ENCODE measurements at places on chromosomes 12 and 14.

DNA sequence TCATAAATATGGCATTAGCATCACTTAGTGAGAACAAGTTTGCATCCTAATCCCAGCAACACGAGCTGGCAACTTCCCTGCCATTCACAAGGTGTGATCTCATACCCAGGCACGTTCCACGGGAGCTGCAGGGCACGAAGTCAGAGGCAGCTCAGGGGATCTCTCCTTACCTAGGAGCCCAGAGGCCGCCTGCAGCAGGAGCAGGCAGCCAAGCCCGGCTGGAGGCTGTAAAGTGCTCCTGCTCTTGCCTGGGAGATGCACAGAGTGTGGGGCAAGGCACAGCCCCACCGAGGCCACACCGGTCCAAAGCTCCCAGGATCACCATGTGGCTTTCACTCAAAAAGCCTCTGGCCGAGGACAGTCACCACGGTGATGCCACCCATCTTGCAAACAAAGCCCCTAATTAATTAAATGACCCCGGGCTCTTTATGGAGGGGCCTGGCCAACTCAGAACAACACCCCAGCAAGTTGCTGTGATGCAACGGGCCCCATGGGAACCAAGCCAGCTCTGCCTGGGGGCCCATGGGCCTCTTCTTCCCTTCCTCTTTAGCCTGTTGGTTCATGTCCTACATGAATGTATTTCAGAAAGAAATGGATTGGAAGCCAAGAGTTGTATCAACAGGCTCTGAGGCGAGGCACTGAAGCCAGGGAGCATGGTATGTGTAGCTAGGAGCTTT, 26.5 kb downstream of the NUAK1 start:
- H3K27ac ChIP-seq = no peak overlapping the region
- no peaks in the 10 kb centered on the region for H3K27me3 ChIP-seq
- H3K4me3 ChIP-seq = no peak overlapping the region
- H3K4me1 ChIP-seq = peaks cover 10% of the 10 kb centered on the region
- no peaks in the 10 kb centered on the region for H3K36me3 ChIP-seq
- DNase-seq = no peak

DNA sequence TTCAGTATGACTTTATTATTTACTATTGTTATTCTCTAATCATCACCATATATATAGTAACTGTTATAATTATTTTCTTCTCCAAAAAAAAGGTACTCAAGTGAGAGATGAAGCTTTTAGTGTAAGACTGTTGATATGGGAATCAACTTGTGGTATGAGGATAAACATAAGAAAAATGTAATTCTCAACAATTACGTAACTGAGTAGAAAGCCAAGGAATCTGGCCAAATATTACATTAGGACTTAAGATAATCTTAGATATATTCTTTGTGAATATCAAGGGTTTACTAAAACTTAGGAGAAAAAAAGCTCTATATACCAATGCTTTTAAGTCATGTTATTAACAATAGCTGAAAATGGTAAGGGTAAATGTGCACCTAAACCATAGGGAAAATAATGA, 13.3 kb downstream of the SENP1 start:
- no peaks in the 10 kb centered on the region for H3K27me3 ChIP-seq
- H3K36me3 ChIP-seq = no peaks in the 10 kb centered on the region
- no peak overlapping the region for H3K4me3 ChIP-seq
- no peak for DNase-seq
- no peaks in the 10 kb centered on the region for H3K4me1 ChIP-seq

GRCh38 chr12:28925719-28926376, 223.2 kb upstream of the FAR2 start:
- H3K4me1 ChIP-seq = no peaks in the 10 kb centered on the region
- H3K4me3 ChIP-seq = no peak overlapping the region
- no peak overlapping the region for H3K27ac ChIP-seq
- no peaks in the 10 kb centered on the region for H3K36me3 ChIP-seq
- H3K27me3 ChIP-seq = no peaks in the 10 kb centered on the region

GRCh38 chr14:32259368-32260013, 56.4 kb upstream of the RNU6-8 start:
- no peak overlapping the region for H3K27ac ChIP-seq
- H3K4me3 ChIP-seq = no peak overlapping the region
- no peaks in the 10 kb centered on the region for H3K27me3 ChIP-seq
- no peaks in the 10 kb centered on the region for H3K36me3 ChIP-seq
- no peak for DNase-seq
- H3K4me1 ChIP-seq = no peaks in the 10 kb centered on the region

- no peak overlapping the region for H3K4me3 ChIP-seq
- no peak for DNase-seq
- no peaks in the 10 kb centered on the region for H3K27me3 ChIP-seq
These were observed 270.9 kb downstream of the CACNA1C start for GRCh38 chr12:2323532-2324255.

- no peak overlapping the region for H3K4me3 ChIP-seq
- H3K4me1 ChIP-seq = no peaks in the 10 kb centered on the region
- H3K27me3 ChIP-seq = no peaks in the 10 kb centered on the region
- no peak overlapping the region for H3K27ac ChIP-seq
These were observed 40.4 kb downstream of the ERH start for GRCh38 chr14:69357544-69358200.

DNA sequence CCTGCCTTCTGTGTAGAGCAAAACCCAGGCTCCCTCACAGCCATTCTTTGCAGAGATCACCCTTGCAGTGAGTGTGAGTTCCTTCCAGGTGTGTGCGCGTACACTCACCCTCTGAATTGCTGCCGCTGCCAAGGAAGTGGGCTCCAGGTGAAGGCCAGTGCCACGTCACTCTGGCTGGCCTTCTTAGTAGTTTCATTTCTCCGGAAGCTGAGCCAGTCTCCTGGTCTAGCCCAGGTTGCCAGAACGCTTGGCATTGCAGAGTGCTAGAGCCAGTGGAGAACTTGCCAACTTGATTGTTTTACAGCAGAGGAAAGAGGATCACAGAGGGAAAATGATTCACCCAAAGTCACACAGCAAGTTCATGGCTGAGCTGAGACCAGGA, 11.0 kb downstream of the CBLN3 start:
- H3K36me3 ChIP-seq = no peaks in the 10 kb centered on the region
- H3K27ac ChIP-seq = no peak overlapping the region
- H3K4me3 ChIP-seq = no peak overlapping the region

DNA sequence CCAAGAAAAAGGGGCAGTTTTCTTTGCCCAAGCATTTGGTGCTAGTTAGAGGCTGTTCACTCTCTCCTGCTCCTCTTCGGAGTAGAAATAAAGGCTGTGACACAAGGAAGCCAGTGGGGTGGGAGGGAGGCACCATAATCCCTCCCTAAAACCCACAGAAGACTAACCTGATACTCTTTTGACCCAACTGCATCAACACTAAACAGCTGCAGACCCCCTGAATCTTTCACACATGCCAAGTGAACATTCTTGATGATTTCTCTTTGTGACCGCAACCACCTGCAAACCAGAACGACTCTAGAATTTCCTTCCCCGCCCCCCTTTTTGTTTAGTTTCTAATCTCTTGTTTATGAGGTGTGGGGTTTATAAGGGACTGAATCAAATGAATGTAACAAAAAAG, 175.8 kb upstream of the BCL2L14 start:
- no peaks in the 10 kb centered on the region for H3K4me1 ChIP-seq
- peak; percentile 12 for DNase-seq
- no peak overlapping the region for H3K27ac ChIP-seq
- peaks cover 25% of the 10 kb centered on the region for H3K36me3 ChIP-seq

- H3K27me3 ChIP-seq = no peaks in the 10 kb centered on the region
- H3K36me3 ChIP-seq = no peaks in the 10 kb centered on the region
- H3K4me3 ChIP-seq = no peak overlapping the region
- no peak overlapping the region for H3K27ac ChIP-seq
- no peak for DNase-seq
These were observed 190.5 kb downstream of the PHETA1 start for GRCh38 chr12:111178181-111179081.

DNA sequence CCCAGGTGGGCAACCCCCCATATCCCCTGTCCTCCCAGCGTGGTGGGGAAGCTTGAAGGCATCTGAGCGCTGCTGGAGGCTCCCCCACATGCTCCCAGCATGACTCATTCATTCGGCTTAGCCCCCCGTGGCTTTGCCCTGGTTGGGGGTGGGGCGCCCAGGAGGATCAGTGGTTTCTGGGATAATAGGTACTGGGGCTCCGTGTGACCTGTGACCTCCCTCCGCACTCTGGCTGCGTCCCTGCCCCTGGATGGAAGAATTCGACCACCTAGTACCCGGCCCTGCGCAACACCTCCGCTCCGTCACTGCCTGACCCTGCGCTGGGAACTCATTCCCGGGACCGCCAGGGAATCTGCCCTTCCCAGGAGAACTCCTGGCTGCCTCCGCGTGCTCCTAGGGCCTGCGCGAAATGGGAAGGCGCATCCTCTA, 120.1 kb downstream of the AACS start:
- peaks cover 15% of the 10 kb centered on the region for H3K27me3 ChIP-seq
- no peak overlapping the region for H3K4me3 ChIP-seq
- no peak for DNase-seq
- H3K4me1 ChIP-seq = peaks cover 14% of the 10 kb centered on the region
- no peak overlapping the region for H3K27ac ChIP-seq

- H3K27ac ChIP-seq = no peak overlapping the region
- no peaks in the 10 kb centered on the region for H3K27me3 ChIP-seq
- H3K4me1 ChIP-seq = peaks cover under 1% of the 10 kb centered on the region
- no peak overlapping the region for H3K4me3 ChIP-seq
- H3K36me3 ChIP-seq = no peaks in the 10 kb centered on the region
These were observed 21.5 kb upstream of the SLC25A3 start for GRCh38 chr12:98572010-98572409.

- no peaks in the 10 kb centered on the region for H3K36me3 ChIP-seq
- no peak overlapping the region for H3K27ac ChIP-seq
- no peaks in the 10 kb centered on the region for H3K27me3 ChIP-seq
- no peak overlapping the region for H3K4me3 ChIP-seq
- no peak for DNase-seq
These were observed 85.0 kb downstream of the MNAT1 start for GRCh38 chr14:60819575-60819974.

Data from T-cell (primary cell).